ENCODE measurements at places on chromosomes 16 and 17.

DNA sequence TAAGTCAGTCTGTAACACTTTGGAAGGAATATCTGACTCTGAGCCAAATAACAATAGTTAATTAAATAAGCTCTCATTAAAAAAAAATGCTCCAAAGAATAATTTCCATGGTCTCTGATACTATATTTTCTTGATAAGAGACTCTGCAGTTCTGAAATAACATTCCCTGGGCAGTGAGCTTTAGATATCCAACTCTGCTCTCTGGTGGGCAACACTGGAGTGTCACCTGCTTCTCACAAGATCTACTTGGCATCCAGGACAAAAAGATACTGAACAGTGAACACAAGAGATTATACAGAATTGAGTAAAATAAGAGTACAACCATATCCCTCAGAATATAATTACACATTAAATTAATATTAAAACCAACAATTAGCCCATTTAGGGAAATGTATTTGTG, 13.7 kb downstream of the BLMH start:
- peak; percentile 81 for DNase-seq

GRCh38 chr16:88373211-88373610, 9.5 kb upstream of the ZNF469 start:
- no peak for DNase-seq

- no peak for DNase-seq
Measured at GRCh38 chr16:78390092-78390491, 290.6 kb downstream of the WWOX start.

DNA sequence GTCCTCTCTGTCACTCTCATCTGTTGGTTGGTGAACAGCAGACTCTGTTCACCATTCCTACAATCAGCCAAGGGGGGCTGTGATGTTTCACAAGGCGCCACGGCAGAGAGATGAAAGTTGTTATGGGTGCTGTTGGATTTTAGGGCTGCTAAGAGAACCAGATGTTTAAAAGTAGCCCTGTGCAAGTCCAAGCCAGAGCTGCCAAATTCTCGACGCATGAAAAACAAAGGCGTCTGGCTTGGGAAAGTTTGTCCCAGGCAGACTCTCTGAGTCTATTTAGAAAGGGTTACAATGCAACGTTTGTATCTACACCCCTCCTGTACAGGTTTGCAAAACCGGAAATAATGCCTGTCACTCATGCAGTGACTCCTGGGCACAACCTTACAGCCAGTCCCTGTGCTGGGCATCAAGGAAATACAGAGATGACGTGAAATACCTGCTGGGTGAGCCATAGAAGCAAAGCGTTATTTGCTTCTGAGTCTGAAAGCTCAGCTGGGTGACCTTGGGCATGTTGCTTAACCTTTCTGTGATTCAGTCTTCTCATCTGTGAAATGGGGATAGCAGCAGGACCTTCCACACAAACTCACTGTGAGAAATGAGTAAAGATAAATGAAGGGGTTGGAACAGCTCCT, 74.8 kb downstream of the XYLT1 start:
- DNase-seq: no peak

- no peak for DNase-seq
Measured at GRCh38 chr17:14429084-14429483, 128.2 kb downstream of the HS3ST3B1 start.

- peak; percentile 84 for DNase-seq
Measured at GRCh38 chr17:21452377-21453143, 76.4 kb downstream of the KCNJ12 start.

DNA sequence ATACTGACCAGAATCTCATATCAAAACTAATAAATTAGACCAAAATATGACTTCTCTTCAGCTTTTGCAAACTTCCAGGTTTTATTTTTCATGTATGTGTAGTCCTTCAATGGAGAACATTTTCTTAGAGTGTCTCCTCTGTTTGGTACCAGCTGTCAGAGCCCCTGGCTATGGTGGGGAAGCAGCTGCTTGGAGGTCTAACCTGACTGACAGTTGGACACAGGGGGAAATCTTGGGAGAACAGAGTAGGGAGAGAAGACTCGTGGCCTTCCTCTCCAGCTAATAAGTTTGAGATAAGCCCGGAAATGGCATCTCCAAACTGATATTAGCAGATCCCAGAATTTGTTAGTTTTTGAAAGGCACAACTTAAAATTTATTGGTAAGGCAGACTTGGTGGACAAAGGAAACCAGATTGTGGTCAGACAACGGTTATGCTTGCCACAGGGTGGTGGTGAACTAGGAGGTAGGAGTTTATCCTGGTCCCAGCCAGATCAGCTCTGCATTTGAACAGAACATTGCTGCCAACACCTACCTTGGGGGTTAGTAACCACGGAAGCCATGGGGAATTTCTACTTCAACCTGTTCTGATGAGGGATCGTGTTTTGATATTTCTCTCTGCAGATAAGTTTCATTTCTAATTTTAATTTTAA, 39.2 kb upstream of the IRX3 start:
- DNase-seq: no peak

DNA sequence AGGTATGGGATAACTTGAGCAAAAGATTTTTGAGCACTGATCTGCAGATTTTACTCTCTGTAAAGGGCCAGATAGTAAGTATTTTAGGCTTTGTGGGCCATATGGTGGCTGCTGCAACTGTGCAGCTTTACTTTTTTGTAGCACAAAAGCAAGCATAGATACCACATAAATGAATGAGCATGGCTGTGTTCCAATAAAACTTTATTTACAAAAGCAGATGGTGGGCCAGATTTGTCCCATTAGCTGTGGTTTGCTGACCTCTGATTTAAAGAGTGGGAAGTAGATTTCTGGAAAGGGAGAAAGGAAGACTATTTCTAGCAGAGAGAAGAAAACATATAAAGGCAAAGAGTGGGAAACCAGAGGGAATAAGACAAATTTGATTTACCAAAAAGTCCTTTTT, 298.5 kb upstream of the HSBP1 start:
- DNase-seq: no peak
